ENCODE measurements at places on chromosomes 5 and 9.

GRCh38 chr9:102206432-102206831 lies 468.0 kb upstream of the GRIN3A start:
- DNase-seq: no peak

DNA sequence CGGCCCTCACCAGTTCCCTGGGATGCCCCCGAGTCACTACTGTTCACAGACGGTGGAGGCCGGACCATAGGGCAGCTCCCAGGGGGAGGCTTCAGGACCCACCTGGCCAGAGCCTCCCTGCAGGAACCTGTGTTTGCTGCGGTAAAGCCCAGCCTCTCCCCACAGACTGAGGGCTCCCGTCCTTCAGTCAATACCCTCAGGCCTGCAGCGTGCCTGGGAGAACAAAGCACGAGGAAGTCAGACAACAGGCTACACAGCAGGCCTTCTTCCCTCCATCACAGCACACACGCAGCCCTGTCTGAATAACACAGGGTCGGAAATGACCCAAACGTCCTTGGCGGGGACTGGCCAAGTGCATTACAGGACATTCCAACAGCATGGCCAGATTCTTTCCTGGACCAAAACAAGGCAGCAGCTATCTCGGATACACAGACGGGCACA lies 34.4 kb downstream of the COL23A1 start:
- no peak for DNase-seq

DNA sequence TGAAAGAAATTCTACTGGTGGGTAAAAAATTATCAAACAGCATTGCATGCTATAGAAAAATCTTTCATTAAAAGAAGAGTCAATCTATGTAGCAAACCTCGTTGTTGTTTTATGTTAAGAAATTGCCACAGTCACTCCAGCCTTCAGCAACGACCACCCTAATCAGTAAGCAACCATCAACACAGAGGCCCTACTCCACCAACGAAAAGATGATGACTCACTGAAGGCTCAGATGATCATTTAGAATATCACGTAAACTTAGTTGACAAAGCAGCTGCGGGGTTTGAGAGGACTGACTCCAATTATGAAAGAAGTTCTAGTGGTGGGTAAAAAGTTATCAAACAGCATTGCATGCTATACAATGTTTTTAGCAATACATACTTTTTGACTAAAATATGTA lies 242.6 kb downstream of the DRD1 start:
- DNase-seq: no peak

DNA sequence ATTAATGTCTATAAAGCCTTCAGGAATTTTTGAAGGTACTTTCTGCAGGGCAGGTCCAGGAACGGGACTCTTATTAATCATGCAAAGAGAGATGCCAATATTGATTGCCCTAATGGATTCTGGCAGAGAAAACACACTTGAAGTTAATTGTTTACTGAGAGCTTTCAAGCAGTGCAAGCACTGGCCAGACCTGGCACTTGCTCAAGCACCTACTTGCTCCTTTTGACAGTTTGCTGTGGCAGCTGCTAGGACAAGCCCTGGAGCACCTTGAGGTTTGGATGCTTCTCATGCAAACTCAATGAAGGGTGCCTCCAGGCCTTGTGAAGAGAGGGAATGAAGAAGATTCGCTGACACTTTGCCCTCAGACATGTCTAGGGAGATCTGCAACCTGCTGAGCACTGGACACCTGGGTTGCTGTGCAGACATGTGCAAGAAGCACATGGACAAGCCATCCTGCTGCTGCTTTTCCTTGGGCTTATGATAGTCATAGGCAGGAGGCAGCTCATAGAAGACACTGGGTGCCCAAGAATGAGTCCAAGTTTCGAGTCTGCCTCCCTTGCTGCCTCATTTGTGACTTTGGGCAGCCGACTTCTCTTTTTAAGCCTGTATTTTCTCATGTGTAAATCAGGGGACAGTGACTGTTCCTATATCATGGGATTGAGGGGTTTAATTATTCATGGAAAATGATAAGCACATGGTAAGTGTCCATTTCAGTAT lies 88.8 kb upstream of the EQTN start:
- DNase-seq: no peak

DNA sequence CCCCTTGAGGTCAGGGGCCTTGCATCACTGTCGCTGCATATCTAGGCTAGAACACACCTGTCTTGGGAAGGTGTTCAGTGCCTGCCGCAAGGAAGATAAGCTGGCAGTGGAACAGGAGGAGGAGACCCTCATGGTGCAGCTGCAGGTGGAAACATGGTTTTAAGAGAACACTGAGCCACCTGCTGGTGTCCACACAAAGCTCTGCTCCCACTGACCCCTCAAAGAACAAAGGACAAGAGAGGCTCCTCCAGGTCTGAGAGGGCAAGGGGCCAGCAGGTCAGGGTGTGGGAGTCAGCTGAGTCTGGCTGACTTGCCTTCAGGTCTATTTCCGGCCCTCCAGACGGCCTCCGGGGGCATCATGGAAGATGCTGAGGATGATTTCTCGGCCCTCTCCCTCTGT lies 210.1 kb upstream of the TBCA start:
- no peak for DNase-seq

GRCh38 chr9:110114086-110114858 lies 93.7 kb downstream of the C9orf152 start:
- DNase-seq: no peak

DNA sequence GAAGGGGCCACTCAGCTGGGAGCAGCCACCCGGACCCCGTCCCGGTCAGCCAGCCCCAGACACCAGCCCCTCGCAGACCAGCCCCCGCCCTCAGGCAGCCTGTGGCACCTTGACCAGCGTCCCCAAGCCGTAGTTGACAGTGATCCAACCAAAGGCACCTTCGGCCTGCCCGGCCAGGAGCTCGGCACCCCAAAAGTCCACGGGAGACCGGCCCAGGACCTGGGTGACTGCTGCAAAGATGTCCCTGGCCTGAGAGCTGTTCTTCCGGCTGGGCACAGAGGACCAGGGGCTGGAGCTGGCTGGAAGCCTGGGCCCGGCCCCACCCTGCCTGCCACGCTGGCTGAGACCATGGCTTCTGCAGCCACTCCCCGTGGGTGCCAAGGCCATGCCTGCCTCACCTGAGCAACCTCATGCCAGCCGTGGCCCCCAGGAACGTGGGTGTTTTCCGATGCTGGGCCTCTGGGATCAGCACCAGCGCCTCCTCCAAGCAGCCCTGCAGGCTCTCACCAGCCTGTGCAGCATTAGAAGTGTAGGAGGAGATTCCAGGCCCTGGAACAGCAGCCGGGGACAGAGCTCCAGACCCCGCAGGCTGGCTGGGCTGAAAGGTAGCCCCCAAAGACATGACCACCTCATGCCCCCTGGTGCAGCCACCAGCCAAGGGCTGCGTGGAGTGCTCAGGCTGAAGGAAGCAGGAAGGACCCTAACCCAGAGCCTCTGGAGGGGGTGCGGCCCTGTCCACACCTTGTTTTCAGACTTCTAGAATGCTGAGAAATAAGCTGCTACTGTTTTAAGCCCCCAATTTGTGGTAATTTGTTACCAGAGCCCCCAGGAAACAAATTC lies 4.2 kb downstream of the ENTPD8 start:
- DNase-seq: no peak
